CD4-positive, alpha-beta T cell treated with Interleukin-12 subunit alpha and Interleukin-12 subunit beta, for 1 hour (primary cell): ENCODE measurements at places on chromosomes 13 and 19.

- DNase-seq: peak; percentile 80
These were observed 1.5 kb upstream of the TRAPPC5 start for GRCh38 chr19:7678971-7679751.

GRCh38 chr13:75636436-75637180 is 478 bp downstream of the LMO7 start:
- DNase-seq: peak; percentile 27

DNA sequence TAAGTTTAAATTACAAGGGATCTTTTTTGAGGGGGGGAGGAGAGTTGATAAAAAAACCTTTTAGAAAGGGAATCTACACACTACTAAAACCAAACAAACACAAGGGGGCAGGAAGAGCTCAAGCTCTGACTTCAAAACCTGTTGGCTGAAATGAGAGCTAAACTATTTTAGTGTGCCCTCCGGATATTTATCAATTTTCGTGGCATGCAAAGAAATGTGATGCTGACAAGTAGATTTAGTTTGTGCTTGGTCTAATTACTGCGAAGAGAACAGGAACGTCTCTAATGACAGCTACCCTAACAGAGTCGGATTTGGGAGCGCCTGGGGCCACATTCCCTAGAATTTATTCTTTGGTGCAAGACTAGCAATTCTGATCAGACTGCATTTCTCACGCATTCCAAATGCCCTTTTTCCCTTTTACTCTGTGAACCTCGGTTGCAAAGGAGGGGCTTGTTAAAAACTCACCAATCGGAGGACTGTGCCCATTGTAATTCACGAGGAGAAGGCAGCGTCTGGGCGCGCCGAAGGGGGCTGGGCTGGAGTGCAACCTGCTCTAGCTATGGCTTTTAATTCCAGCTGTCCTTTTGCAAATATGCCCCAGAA is 802 bp upstream of the FREM2 start:
- DNase-seq: no peak

- DNase-seq: no peak
These were observed 51.3 kb downstream of the GPALPP1 start for GRCh38 chr13:45040622-45041021.

- DNase-seq: no peak
These were observed 3.8 kb upstream of the APC2 start for GRCh38 chr19:1445932-1446712.

GRCh38 chr13:98649861-98650260 is 73.0 kb upstream of the STK24 start:
- no peak for DNase-seq

DNA sequence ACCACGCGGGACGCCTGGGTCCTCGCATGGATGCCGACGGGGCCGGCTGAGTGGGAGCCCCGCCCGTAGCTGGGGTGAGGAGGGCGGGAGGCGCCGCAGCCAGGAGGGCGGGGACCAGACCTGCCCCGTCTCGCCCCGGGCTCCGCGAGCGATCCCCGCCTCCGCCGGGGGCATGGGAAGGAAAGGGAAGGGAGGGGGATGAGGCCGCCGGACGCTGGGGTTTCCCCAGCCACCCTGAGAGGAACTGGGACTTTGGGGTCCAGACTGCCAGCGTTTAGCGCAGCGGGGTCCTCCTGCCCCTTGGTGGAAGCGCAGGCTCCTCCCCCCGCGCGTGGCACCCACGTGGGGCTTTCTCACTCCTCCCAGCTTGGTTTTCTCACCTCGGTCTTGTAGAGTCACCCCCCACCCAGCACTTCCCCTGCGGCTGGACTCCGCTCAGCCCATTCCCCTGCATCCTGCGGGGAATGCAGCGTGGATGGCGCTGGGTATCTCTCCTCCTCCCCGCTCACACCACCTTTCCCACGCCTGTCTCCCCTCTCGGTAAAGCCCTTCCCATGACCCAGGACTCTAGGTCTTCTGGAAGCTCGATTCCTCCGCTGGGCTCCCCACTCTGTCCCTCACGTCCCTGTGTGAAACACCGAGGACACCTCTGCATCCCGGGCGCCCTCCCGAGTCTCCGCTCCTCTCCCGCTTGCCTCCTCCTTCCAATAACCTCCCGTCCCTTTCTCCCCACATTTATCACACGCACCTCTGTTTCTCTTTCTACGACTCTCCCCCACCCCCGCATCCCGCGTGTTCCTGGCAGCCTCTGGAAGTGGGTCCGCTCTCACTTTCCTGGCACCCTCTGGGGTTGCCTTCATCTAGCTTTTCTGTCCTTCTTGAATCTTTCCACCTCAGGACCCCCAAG is 2.1 kb downstream of the TGFB1 start:
- DNase-seq: peak; percentile 89

GRCh38 chr19:45640849-45641273 is 1.7 kb upstream of the EML2 start:
- DNase-seq: no peak

GRCh38 chr13:59787679-59788078 is 376.0 kb downstream of the DIAPH3 start:
- no peak for DNase-seq

DNA sequence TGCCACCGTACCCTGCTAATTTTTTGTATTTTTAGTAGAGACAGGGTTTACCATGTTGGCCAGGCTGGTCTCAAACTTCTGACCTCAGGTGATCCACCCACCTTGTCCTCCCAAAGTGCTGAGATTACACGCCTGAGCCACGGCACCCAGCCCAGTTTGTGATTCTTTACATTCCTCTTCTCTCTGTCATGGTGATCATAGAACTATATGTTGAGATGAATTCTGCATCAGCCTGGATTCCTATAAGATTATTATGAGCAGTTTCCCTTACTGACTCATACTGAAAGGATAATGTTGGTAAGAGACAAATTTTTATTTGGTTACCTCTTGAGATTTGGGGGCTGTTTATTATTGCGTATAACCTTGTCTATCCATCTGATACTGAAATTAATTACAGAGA is 121.5 kb upstream of the CSNK1A1L start:
- DNase-seq: no peak

DNA sequence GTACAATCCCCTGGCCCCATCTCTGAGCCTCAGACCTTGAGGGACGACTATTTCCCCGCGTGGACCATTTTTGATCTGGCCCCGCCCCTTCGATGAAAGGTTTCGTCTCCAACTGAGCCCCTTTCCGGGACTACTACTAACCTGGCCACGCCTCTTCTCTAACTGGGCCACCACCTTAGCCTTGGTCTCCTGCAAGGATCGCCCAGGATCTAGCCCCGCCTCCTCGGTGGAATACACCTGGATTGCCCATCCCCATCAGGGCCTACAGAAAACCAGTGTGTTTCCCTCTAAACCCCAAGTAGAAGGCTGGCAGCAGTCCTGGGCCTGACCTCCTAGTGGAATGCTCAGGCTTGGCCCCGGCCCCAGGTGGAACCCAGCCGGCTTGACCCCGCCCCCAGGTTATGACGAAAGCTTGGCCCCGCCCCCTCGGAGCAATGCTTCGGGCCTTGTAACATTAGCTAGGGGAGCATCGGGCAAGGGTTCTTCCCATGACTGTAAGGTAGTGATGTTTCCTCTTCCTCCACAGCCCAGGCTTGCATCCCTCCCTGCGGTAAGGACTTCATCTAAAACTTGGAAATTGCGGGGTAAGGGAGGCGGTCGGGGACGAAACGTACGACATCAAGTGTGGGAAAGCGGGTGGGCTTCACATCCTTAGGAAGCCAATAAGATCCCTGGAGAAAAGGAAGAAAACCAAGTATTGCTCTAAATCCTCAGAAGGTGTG is 9.1 kb downstream of the SPACA6 start:
- peak; percentile 55 for DNase-seq

GRCh38 chr19:2478756-2479555 is 3.0 kb downstream of the GADD45B start:
- DNase-seq: peak; percentile 77
